Caki2 (cell line): ENCODE measurements at places on chromosomes 13 and 19. TPM values are rescaled to one million over a fixed set of nuclear protein-coding genes. Genes with fewer than 3 reads are reported as not detected.

DNA sequence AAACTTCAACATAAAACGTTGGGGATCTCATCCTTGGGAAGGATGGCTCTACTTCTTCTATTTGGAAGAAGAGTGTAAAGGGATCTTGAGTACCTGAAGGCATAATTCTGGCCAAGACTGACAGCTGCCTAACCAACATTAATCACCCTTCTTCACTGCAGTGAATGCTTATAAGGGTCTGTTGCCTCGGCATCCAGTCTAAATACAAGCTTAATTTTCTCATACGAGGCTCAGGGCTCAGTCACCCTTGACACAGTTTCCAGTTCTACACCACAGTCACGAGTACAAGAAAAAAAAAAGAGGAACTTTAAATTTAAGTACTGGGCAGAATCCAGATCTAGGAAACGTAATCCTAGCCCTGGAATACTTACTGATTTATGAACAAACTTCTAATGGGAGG, 9.0 kb downstream of the FPR3 start:
- DNase-seq: no peak

The NLRP11 gene
- total RNA-seq: 0.14 TPM in 1 of 2 replicates, not detected in the other

The NUP62 gene
- 96.7 and 102 TPM in 2 replicates for total RNA-seq

The ZNF564 gene
- total RNA-seq: 1.9 and 12.8 TPM in 2 replicates

The TEAD2 gene
- total RNA-seq: 36.8 and 42.4 TPM in 2 replicates
